Right cardiac atrium (tissue), 5 donors: ENCODE measurements at places on chromosomes 5 and 9. TPM values are rescaled to one million over a fixed set of nuclear protein-coding genes. Genes with fewer than 3 reads are reported as not detected.

DNA sequence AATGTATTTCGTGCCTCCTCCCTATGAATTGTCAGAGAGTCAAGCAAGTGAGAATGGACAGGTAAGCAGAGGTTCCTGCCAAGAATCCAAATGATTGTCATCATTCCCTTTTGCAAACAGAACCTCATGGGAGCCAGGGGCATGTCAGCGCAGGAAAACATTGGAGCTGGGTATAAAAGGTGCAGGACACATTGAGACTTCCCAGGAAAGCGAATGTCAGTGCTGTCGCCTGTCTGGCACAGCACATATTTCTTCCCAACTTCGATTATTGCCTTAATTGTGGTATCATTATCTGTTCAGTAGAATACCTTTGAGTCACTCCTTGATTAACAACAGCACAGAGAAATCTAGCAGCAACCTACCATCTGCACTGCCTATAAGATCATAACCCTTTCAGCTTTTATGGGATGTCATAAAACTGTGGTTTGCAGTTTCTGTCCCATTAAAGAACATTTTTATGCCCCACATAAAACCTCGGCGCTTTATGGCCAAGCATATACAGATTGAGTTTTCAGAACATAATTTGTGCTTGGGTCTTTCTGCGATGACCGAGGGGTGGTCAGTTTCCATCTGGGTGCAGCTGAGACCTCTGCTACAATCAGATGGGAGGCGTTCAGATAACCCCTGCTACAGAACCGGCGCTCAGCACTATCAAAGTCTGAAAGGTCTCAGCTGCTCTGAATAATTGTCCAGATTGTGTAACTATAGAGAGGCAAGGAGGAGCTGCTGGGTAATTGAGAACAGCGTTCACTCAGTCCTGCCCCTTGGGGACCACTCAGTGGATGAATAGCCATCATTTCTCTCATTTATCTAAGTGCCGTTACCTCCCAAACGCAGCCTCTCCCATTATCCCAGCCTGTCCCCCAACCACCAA, 30.9 kb upstream of the WWC1 start:
- DNase-seq: no peak

- DNase-seq: no peak
Observed at GRCh38 chr9:91658513-91659105, 235.0 kb upstream of the NFIL3 start.

- DNase-seq: peak; percentile 93
Observed at GRCh38 chr9:133714606-133715294, 23.4 kb downstream of the SARDH start.

- peak; percentile 77 for DNase-seq
Observed at GRCh38 chr9:134592018-134592818, 49.4 kb upstream of the COL5A1 start.

DNA sequence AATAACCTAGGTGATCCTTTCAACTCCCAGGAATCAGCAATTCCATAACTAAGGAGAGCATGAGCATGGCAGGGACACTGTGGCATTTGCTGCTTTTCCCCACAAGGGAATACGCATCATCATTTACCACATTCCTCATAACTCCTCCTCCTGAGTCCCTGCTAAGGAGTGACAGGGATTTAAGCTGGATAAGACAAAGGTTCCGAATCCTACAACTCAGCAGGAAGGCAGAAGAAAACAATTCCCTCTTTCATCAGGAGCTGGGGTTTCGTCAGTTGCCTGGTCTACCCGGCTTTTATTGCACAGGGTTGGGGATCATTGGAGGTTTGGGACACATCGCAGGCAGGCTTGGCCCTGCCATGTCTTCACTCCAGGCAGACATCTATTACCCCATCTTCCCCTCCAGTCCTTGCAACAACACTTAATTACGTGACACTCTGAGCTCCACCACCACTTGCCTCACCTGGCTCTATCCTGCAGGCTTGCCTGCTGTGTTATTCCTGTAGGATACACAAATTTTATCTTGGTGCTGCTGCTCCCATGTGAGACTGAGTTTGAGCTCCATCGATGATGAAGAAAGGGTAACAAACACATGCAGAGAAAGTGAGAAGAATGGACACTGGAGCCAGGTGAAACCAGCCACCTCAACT, 563.0 kb upstream of the KLF4 start:
- DNase-seq: no peak

DNA sequence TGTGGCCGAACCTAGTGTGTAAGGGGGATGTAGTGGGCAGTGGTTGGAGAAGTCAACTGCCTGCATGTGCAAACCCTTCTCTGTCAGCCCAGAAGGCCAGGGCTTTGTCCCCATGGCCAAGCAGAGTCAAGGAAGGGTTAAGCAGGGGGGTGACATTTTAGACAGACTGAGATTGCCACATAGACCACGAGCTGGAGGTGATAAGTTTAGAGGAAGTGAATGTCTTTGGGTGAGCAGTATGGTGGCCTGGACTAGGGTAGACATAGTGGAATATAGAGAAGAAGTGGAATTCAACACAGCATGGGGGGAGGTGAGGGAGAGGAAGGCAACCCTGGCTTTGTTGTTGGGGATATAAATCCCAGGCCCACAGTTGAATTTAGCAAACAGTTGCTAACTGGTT, 38.7 kb upstream of the CDKN2AIPNL start:
- DNase-seq: no peak

DNA sequence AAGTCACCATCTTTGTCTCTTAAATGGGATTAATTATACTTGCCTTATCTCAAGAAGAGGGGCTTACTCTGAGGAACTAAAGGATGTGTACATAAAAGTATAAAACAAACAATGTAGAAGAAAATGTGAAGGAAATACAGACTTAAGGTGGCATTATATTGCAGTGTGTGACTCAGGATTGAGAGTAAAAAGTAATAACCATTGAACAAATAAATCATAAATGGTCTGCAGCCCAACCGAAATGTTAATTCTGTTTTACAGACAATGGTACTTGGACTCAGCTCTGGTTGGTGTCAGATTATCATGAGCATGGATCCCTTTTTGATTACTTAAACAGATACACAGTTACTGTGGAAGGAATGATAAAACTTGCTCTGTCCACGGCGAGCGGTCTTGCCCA, 37.4 kb downstream of the TGFBR1 start:
- DNase-seq: no peak

- DNase-seq: no peak
Observed at GRCh38 chr5:32859211-32859641, 148.1 kb downstream of the NPR3 start.

- no peak for DNase-seq
Observed at GRCh38 chr5:78467140-78467539, 106.7 kb downstream of the SCAMP1 start.

GRCh38 chr9:129598089-129598596, 22.8 kb downstream of the C9orf50 start:
- peak; percentile 47 for DNase-seq

DNA sequence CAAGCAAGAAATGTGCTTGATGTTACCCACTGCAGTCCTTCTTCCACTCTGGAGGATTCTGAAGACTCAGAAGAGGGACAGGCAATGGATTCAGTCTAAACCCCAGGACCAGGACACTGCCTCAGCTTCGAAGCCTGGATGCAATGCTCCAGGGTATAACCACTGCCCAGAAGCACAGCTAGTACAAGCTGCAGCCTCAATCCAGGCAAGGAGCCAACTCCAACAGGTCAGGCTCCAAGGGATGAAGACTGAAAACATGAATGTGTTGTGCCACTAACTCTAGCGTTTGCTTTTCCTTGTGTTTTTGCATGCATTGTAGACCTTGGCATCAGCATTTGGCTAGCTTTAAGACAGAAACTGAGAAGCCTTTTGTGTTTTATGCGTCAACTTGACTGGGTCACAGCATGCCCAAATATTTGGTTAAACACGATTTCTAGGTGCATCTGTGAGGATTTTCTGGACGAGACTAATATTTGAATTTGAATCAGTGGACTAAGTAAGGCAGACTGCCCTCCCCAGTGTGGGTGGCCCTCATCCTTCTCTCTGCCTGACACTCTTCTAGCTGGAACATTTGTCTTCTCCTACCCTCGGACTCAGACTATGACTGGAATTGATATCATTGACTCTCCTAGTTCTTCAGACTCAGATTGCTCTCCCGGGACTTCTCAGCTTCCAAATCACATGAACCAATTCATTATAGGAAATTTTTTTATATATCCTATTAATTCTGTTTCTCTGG, 20.5 kb upstream of the GPX3 start:
- peak; percentile 75 for DNase-seq

Gene SEMA6A
- polyA plus RNA-seq: 3.1 TPM

Gene UBTD2
- 8.1 TPM for polyA plus RNA-seq

Gene DDX46
- polyA plus RNA-seq: 14.3 TPM

Gene DDX31
- 2.7 TPM for polyA plus RNA-seq

Gene CTXN3
- not detected for polyA plus RNA-seq

Gene KLHL3
- 13.1 TPM for polyA plus RNA-seq

Gene NACC2
- polyA plus RNA-seq: 19.4 TPM

Gene TBC1D9B
- polyA plus RNA-seq: 39.3 TPM

Gene COMMD10
- 36.6 TPM for polyA plus RNA-seq

Gene TPPP
- polyA plus RNA-seq: 12.2 TPM
